NCI-H774 (cell line): ENCODE measurements at places on chromosomes 4 and X.

DNA sequence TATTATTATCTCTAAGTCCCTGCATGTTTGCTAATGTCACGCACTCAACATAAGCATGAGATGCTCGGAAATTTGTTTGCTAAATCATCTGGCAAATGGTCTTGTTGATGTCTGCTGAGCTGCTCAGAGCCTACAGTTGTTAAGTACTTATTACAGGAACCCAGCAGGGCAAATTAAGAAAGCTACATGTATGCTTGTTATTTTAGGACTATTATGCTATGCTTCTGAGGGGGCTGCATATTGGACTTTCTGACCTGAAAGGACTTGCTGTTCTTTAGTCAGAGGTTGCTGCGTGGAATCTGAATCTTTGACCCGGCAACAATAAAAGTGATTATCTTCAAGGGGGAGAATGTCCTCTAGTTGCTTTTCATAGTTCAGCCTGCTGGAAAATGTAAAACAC is 36.3 kb upstream of the TENM3 start:
- no peak for DNase-seq

- DNase-seq: no peak
These were observed 36.9 kb downstream of the CTBP1 start for GRCh38 chr4:1211891-1212545.

GRCh38 chr4:39609454-39609931 is 29.2 kb downstream of the SMIM14 start:
- DNase-seq: no peak

GRCh38 chr4:15901007-15901406 is 37.5 kb downstream of the FGFBP1 start:
- no peak for DNase-seq

DNA sequence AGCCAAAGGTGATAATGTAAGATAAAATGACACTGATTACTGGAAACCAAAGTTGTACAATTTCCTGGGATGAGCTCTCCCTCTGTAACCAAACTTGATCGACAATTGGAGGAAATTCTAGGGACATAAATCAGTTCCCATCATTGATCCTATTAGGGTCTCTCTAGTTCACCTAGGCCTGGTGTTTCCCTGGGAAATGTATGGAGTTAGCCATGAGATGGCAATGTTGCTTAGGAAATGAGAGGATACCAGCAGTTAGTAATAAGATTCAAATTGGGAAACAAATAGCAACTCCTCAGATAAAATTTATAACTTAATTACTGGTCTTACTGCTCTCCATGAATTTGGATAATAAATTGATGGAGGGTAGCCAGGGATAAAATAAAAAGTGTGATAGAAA is 52.2 kb downstream of the SPATA18 start:
- no peak for DNase-seq

DNA sequence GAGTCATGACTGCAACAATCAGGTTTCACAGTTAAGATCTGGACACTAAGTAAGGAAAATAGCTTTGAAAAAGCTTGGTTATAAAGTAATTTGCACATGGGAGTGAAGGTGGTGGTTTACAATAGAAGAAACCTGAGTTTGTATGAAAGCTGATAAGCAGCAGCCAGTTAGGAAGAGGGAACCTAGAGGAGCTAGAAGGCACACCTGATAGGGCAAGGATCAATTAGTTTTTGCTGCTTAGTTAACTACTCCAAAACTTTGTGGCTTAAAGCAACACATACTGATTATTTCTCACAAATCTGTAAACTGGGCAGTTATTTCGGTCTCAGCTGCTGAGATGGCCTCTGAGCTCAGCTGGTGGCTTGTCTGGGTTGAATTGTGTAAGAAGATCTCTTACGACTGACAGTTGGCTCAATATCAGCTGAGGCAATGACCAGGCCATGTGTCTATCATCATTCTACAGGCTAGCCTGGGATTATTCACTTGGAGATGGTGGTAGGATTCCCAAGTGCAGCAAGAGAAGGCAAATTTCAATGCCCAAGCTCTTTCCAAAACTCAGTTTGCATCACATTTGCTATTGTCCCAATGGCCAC is 255.0 kb upstream of the PITX2 start:
- no peak for DNase-seq

GRCh38 chrX:42189576-42189975 is 266.2 kb upstream of the CASK start:
- DNase-seq: no peak

DNA sequence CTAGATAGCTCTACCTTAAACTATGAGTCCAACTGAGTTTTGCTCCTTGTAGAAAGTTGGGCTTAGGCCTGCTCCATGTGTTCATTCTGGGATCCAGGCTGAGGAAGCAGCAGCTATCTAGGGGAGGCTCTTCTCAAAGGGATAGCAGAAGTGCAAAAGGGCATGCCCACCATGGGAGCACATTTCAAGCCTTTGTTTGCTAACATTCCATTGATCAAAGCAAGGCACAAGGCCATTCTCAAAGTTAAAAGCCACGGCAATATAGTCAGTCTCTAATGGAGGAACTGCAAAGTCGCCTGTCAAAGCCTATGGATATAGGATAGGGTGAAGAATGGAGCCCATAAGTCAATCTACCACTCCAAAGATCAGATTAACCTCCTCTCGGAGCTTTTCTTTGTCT is 488.1 kb upstream of the ARX start:
- no peak for DNase-seq
